ENCODE measurements at places on chromosomes 13 and 19.

DNA sequence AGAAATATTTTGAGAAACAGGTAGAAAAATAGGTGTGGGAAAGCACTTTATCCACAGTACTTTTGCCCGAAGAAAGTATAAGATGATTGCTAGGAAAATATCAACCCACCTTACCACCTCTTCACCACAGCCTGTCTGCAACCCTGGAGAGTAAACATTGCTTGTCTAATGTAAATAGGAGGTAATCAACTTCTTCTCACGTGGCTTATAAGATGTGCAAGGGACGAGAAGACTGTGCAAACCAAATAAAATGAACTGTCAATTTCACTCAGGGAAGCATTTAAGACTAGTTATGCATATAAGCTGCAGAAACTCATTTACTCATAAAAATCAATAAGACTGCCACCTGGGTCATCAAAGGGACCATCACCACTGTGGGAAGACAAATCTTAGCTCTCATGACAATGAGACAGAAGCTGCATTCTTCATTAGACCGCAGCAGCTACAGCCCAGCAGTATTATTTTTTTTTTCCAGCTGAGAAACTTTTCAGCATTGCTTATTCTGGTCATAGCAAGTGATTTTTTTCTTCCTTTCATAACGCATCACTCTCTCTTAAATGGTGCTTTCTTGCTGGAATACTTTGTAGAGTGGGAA, 807.7 kb upstream of the GPC6 start:
- no peak for DNase-seq

- DNase-seq = no peak
Observed at GRCh38 chr19:5705552-5705951, 14.4 kb downstream of the LONP1 start.

DNA sequence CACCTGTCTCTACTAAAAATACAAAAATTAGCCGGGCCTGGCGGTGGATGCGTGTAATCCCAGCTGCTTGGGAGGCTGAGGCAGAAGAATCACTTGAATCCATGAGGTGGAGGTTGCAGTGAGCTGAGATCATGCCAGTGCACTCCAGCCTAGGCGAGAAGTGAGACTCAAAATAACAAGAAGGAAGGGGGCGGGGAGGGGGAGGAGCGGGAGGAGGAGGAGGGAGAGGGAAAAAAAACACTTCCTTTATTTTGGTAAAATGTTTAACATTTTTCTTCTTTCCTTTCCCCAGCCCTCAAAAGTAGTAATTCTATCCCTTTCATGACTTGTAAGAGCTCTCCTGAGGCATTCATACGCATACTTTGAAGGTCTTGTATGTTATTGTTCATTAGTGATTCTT, 44.3 kb downstream of the SPRY2 start:
- no peak for DNase-seq

GRCh38 chr19:19751846-19752245, 18.9 kb upstream of the ZNF14 start:
- no peak for DNase-seq

- DNase-seq = no peak
Observed at GRCh38 chr19:53538378-53539109, 599 bp downstream of the ZNF331 start.

DNA sequence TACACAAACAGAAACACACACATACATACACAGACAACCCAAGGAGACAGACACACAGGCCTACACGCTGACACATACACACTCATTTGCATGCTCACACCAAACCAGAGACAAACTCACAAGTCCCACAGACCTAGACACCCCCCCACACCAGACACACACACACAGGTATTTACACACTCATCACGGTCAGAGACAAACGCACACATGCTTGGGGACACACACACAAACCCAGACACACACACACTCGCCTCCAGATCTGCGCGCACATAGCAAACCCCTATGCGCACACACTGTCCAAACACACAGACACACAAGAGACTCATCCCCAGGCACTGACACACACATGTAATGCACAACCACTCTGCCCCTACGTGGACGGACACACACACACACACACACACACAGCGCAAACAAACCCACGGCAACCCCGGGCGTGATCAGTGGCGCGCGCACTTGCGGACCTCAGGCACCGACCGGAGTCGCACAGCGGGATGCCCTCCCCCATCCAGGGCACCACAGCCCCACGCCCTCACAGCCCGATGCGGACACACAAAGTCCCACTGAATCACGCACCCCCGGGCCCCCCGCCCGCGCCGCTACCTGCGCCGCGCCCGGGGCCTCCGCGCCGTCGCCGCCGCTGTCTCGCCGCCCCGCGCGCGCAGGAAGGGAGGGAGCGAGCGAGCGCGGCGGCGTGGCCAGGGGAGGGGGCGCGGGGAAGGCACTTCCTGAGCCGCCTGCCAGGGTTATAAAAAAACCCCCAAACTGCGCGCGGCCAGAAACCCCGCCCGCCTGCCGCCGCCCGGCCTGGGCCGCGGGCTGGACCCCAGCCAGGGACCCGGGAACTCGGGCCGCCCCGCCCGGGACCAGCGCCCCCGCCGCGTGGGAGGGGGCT, at the start of gene ADAMTS10:
TSS of gene ADAMTS10 (minus strand) at position 675 of the 895 bp plus-strand sequence. CDS start 5,005 bp downstream, outside the sequence.
- peak; percentile 48 for DNase-seq

- no peak for DNase-seq
Observed at GRCh38 chr19:50722201-50723013, 757 bp upstream of the CLEC11A start.

GRCh38 chr19:46603195-46603637, 2.1 kb downstream of the CALM3 start:
- DNase-seq = no peak

- no peak for DNase-seq
Observed at GRCh38 chr13:77388944-77389624, 62.2 kb upstream of the MYCBP2 start.

GRCh38 chr13:87122551-87122950, 548.6 kb upstream of the SLITRK5 start:
- no peak for DNase-seq

DNA sequence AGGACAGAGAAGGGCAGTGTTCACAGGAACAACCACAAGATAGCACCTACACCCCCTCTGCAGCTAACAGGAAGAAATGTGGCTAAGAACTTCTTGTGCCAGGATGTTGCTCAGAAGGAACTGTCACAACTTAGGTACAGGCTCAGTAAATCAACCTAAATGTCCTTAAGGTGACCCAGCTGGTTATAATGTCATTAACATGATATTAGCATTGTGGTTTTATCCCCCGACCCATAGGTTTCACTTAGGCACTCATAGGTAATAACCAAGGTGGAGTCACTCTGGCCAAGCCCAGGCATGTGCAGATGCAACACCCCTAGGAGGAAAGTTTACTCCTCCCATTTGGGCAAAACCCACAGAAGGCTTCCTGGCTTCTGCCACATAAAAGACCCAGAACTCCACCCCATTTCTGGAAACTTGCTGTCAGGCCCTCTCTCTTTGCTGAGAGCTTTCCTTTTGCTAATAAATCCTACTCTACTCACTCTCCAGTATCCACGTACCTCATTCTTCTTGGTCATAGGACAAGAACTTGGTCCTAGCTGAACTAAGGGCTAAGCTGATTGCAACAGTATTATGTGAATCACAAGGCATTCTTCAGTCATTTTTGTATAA, 951.3 kb downstream of the SLITRK5 start:
- DNase-seq = peak; percentile 1

GRCh38 chr13:75299246-75299645, 182.7 kb downstream of the TBC1D4 start:
- no peak for DNase-seq

DNA sequence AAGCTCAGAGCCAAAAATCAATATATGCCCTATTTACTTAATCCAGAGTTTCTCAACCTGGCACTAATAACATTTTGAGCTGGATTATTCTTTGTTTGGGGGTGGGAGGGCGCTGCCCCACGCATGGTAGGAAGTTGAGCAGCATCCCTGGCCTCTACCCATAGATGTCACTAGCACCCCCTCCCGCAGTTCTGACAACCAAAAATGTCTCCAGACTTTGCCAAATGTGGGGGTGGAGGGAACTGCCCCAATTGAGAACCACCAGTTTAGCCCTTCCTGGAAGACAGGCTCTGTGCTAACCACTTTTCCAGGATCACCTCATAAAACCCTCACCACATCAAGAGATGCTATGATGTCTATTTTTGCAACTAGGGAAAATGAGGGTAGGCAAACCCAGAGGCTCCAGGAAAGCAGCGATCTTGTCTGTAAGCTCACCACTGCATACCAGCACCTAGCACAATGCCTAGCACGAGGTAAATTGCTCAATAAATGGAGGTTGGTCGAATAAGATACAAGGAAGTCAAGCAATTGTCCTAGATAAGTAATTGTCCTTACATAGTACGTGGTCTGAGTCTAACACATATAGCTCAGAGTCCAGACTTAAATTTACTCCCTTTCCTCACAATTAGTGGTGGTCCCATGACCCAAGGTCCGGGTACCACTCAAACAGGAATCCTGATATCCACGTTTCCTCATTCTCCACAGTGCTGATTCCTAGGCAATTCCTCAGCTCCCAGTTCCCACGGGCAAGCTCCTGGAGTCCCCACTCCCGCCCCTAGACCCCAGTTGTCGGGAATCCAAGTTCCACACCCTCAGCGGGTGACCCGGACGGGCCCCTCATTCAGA, 892 bp downstream of the TRIR start:
- peak; percentile 37 for DNase-seq

DNA sequence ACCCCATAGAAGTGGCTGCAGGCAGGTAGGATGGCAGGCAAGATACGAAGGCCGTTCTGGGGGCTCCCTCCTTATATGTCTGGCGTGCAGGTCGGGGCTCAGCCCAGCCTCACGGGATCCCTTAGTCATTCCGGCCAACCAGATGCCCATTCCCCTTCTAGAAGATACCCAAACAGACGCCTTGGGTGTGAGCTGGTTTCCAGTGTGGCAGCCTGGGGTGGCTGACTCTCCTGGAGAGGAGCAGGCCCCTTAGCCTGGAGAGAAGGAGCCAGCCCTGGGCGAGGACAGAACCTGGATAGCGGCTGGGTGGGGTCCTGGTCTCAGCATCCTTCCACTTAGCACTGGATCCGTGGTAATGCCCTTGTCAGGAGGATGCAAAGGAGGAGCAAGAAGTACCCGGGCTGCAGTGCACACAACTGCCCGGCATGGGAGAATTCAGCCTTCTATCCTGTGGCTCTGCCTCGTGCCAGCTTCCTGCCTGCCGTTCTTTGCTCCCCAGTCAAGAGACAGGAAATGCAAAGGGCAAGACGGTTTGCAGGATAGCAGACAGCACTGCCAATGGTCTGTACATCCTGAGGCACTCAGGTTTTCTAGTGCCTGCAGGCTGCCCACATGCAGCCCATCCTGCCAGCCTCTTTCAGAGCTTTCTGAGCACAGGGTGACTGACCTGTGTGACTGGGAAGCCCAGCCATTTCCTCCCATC, 56.7 kb upstream of the WASF3 start:
- DNase-seq = no peak

- DNase-seq = no peak
Observed at GRCh38 chr19:34577531-34578101, 96.1 kb downstream of the WTIP start.

DNA sequence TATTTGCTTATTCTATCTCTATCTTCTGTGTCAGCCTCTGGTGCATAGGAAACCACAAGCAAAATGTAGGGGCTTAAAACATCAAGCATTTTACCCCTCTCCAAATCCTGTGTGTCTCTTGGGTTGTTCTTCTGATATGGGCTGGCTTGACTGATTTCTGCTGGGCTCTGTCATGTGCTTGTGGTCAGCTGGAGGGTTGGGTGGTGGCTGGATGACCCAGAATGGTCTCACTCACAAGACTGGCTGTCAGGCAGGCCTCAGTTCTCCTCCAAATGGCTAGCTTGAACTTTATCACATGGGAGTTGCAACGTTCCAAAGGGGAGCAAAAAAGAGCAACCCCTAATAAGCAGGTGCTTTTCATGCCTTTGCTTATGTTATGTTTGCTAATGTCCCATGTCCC, 9.6 kb upstream of the LYPD5 start:
- no peak for DNase-seq

DNA sequence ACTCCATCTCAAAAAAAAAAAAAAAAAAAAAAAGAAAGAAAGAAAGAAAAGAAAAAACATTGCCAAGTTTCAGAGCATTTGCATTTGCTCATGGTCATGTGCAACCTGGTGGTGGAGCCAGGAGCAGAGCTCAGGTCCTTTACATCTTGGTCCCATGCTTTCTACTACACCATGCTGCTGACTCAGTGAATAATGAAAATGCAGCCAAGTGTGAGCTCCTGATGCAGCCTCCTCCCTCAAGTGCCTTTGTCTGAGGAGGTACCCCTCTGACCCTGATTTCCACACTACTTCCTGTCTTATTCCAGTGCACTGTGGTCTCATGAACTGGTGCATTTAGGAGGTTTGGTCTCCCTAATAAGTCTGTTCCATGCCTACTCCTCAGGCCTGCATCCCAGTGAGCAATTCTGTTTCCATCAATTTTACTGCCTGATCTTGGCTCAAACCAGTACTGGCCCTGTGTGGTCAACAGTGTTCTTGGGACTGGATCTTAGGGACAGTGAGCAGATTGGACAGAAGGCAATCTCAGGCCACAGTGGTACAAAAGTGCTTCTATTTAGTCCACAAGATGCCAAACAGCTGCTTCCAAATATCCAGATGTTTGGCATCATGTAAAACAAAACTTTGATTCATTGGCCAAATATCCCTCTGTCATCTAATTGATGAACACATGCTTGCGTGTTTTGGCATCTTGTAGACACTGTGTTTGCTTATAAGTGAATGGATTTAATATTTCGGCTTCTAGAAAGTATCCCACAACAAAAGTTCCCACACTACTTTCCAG, 28.8 kb upstream of the LRCH1 start:
- no peak for DNase-seq

DNA sequence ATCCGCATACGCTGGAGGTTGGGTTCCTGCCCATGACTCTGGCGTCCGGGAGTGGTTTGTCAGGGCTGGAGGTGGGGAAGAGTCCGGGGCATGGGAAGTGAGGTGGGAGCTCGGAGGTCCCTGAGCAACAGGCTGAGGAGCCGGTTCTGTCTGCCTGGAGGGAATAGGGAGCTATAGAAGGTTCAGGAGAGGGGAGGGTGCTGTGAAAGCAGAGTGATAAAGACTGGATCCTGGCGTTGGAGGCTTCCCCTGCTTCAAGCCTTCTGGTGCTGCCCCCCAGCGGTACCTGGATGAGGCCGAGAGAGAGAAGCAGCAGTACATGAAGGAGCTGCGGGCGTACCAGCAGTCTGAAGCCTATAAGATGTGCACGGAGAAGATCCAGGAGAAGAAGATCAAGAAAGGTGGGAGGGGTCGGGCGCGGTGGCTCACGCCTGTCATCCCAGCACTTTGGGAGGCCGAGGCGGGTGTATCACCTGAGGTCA, 2.6 kb downstream of the HMG20B start:
- no peak for DNase-seq

- DNase-seq = no peak
Observed at GRCh38 chr19:8518536-8518935, 4.6 kb upstream of the ZNF414 start.

- no peak for DNase-seq
Observed at GRCh38 chr19:16222806-16223205, 25.1 kb downstream of the AP1M1 start.

All from central memory CD4-positive, alpha-beta T cell (primary cell).